ENCODE measurements at places on chromosomes 5 and 9.

GRCh38 chr9:86794391-86795046 lies 152.8 kb downstream of the GAS1 start:
- no peak for DNase-seq

GRCh38 chr9:125467116-125467740 lies 205.6 kb downstream of the GAPVD1 start:
- DNase-seq: peak; percentile 35

DNA sequence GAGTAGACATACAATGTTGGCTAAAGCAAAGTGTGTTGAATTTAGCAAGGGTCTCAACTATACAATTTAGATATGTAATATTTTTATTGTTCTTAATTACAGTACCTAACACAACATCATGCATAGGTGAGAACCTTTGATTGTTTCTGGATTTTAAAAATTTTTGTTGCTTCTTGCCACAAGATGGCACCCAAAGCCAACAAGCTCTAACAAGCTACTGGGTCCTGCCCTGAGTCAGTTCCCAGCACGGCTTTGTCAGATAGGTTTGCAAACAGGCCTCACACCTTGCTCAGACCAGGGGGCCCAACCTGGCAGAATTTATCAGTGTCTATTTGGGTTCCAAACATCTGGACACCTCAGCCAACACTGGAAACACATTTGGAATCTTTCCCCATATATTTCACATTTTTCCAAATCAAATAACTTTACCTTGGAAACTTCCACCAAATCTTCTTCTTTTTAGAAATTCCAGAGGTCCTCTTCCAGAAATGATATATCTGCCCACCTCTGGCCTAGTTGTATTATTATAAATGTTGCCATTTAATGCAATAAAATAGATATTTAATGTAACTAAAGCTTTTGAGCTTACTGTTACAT lies 49.5 kb upstream of the EGFLAM start:
- DNase-seq: no peak

DNA sequence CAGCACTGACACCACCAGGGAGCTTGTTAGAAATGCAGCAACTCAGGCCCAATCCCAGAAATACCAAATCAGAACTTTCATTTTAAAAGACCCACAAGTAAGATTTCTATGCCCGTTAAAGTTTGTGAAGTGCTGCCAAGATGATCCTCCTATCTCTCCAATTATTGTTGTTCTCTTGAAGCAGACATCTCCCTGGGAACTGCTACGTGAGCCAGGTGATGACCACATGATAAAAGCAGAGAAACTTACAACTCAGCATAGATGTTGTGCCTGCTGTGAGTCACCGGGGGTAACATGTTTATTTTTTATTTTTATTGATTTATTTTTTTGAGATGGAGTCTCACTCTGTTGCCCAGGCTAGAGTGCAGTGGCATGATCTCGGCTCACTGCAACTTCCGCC lies 34.4 kb downstream of the GCNT4 start:
- DNase-seq: no peak

GRCh38 chr9:98973576-98973975 lies 29.9 kb downstream of the COL15A1 start:
- DNase-seq: no peak

DNA sequence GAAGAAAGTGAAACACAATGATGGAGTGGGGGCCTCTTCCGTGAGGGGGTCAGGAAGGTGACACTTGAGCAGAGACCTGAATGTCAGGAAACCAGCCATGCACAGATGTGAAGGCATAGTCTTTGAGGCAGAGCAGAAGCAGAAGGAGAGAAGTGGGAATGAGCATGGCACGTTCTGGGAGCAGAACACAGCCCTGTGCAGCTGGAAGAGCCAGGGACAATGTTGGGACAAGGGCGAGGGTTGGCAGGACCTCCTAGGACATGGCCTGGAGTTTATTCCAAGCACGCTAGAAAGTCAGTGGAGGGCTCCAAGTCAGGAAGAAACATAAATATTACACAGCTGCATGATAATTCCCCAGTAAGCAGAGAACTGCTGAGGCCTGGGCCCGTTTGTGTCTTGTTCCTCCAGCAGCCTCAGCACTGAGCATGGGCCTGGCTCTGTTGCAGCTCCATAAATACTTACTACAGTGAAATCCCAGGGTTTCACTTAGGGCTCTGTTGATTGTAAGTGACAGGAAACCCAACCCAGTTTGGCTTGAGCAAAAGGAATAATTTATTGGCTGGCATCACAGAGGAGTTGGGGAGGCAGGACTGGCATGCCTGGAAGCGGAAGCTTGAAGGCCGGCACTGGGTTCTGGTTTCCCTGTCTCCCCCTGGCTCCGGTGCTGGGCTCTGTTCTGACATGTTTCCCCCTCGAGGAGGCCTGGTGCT lies 66.2 kb downstream of the MVB12B start:
- no peak for DNase-seq

DNA sequence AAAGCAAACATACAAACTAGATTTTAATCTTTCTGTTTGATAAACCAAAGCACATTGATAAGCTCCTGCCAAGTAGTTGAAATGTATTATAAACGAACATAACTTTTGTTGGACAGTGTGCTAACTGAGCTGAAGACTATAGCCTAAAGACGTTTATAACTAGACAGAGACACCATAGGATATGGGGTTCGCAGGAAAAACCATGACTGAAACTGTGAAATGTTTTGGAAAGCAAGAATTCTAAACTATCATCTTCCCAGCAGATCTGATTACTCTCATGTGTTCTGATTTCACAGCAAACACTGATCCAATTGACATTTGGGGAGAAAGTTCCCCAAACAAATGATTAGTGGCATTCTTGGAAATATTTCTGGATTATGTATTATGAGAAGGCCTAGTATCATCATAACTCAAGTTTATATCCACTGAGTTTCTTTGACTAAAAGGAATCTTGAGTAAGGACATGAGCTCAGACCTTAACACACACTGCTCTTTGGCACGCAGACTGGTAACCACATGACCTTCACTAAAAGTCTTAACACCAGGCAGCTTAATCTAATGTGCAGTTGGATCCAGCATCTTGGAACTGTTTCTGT lies 375.2 kb downstream of the ZNF608 start:
- DNase-seq: no peak

DNA sequence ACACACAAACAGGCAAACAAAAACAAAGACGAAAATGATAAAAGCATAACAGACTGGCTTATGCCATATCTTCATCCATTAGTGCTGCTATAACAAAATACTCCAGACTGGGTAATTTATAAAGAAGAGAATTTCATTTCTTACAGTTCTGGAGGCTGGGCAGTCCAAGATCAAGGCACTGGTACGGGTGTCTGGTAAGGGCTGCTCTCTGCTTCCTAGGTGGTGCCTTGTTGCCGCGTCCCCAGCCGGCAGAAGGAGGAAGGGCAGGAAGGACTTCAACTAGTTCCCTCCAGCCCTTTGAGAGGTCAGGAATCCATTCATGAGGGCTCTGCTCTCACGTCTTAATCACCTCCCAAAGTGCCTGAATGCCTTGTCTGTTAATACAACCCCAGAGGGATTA lies 122.6 kb downstream of the BOD1 start:
- no peak for DNase-seq

GRCh38 chr5:53481887-53482716 lies 1.7 kb downstream of the FST start:
- peak; percentile 82 for DNase-seq

GRCh38 chr5:177524941-177525655 lies 8.3 kb upstream of the DDX41 start:
- DNase-seq: no peak

DNA sequence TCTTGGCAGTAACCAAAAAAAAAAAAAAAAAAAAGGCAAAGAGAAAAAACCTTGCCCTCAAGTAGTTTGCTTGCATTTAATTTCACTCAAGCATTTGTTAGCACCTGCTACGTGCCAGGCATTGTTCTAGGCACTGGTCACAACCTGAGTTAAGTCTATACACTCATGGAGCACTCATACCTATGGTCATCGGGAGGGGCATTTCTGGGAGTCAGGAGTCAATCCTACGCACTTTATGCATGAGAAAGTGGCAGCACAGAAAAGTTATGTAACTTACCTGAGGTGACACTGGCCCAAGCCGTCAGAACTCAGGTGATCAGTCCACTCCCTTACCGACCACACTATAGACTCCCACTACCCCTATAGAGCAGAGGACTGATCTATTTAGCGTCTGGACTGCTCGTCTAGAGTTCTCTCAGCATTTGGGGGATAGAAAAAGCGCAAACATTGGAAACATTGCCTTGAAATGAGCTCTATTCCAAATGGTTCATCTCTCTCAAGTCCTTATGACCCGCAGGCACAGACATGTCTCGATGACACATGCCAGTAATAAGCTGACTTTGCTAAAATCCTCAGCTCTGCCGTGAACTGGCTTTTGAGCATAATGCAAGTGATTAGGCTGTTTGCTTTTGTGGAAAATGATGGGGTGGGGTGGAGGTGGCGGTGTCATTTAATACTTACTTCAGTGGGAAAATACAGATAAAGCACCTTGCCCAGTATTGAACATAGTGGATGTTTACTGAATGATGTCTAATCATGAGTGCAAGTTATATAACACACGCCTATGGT lies 160.2 kb downstream of the ARHGEF28 start:
- DNase-seq: no peak

Data from coronary artery (tissue), 2 donors.